Peyer's patch (tissue), 4 donors: ENCODE measurements at places on chromosomes 5 and 9.
A peak's percentile ranks its signal among the peaks of the same experiment; 100 is the strongest.

- DNase-seq = no peak
Observed at GRCh38 chr9:76475686-76476085, 16.7 kb downstream of the GCNT1 start.

DNA sequence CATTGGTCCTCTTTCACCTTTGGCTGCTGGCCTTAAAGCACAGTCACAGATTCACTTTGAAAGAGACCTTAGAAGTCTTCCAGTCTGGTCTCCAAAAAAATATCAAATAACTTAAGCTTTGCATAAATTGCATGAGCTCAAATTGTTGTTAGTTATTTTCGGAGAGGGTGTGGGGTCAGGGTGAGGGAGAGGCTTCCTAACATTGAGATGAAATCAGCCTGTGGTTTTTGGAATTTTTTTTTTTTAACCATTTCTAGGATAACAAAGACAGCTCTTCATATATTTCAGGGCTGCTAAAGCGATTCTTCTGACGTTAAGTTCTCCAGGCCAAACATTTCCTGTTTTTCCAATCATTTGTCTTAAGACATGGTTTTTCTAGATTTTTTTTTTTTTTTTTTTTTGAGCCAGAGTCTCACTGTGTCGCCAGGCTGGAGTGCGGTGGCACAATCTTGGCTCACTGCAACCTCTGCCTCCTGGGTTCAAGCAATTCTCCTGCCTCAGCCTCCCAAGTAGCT is 4.5 kb downstream of the OCLN start:
- DNase-seq = no peak

- DNase-seq = no peak
Observed at GRCh38 chr9:133998915-133999595, 6.9 kb upstream of the VAV2 start.

- DNase-seq = no peak
Observed at GRCh38 chr9:89144238-89144637, 34.4 kb downstream of the SHC3 start.

DNA sequence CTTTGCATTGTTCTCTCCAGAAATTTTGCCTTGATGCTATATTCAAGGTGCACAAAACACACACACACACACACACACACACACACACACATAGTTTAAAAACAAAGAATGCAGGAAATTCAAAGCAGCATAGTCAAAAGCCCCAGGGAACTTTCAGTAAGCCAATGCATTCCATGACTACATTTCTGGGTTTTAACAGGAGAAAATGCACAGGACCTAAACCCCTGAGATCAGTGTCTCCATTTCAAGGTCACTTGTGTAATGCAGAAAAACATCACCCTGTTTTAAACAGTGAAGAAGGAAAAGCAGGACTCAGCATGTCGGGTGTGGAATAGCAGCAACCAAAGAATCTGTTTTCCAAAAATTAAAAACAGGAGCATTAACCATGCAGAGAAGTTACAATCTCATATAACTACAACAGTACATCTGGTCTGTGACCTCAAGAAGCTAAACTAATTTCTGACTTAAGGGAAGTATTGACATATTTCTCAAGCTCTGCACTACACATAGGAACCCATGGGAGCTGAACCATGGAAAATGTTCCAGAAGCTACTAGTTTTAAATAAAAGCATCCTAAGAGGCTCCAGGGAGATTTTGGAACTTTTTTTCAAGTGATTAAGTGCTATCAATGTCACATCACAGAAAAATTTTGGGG is 296.7 kb downstream of the HINT1 start:
- DNase-seq = no peak

- no peak for DNase-seq
Observed at GRCh38 chr5:142902186-142902965, 132.2 kb downstream of the ARHGAP26 start.

DNA sequence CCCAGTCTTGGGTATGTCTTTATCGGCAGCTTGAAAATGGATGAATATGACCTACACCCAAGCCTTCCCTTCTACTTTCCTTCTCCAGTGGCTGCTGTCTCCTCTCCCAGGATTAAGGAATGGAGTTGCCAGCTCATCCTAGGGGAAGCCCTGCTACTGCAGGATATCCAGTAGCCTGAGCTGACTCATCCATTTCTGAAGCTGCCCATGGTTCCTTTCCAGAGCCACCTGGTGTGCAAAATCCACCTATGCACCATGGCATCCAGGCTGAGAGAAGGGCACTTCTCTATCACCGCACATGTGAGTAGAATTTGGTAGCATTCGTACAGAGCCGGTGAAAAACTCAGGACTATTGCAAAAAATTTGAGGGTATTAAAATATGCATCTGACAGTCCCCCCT is 290.8 kb downstream of the YTHDC2 start:
- DNase-seq = no peak

DNA sequence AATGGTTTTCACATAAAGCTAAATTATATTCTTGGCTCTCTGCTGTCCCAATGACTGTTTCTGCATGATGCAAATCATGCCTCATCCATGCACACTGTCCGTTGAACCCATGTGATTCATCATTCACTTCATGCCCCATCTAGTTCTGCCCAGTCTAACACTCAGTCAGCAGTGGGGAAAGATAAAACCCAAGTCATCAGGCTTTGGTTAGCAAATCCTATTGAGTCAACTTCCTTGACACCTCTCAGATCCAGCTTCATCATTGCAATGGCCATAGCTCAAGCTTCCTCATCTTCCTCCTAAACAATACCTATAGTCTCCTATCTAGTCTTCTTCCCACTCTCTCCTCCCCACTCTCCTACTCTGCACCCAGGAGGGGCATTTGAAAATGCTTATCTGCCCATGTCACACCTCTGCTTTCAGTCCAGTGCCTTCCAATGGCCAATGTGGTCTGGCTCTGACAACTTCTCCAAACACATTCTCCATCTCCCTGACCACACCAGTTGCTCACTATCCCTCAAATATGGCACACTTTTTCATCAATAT is 266.0 kb upstream of the TRIM32 start:
- no peak for DNase-seq

DNA sequence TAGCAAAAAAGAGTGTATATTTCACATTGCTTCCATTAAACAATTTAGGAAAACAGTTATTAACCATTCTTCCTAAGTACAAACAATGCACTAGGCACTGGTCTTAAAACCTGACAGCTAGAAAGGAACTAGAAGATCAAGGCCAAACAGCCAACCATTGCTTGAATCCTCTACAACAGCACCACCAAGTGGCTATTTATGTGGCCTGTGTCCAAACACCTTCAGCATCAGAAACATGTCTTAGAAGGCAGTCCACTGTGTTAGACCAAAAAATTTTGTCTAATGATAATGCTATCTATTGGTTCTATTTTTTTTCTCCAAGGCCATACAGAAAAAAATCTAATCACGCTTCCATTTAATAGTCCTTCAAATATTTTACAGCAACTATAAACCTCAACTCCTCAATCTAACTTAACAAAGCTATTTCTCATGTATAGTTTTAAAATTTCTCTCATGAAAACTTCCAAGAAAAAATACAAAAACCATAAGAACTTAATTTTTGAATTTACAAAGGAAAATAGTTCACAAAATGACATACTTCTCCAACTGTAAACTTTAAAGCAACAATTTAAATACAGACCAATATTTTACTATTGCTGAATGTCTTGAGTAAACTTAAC is 36.1 kb downstream of the CAAP1 start:
- no peak for DNase-seq

GRCh38 chr5:148993283-148993936 is 69.5 kb downstream of the SH3TC2 start:
- DNase-seq = no peak

GRCh38 chr5:177426566-177427210 is at the start of gene GRK6:
TSS of gene GRK6 (plus strand) at chr5:177426676. CDS start at chr5:177426846, 170 bp downstream.
- peak; percentile 87 for DNase-seq

DNA sequence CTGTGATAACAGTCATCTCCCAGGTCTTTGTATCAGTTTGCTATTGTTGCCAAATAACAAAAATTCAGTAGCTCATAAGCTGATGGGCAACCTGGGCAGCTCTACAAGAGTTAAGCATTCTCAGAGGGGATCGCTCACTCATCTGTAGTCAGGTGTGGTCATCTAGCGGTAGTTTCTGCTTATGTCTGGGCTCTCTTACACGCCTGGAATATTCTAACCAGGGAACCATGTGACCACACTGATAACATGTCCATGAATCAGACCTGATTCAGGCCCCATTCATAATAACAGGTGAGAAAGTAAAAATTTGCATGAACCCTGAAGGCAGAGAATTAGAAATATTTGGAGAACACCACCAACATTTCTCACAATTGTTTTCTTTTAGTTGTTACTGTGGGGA is 576.1 kb downstream of the SLCO4C1 start:
- DNase-seq = no peak

- no peak for DNase-seq
Observed at GRCh38 chr9:95055851-95056551, 261.5 kb downstream of the FANCC start.

GRCh38 chr5:174325961-174326360 is 280.5 kb downstream of the NSG2 start:
- DNase-seq = no peak

GRCh38 chr9:8168916-8169438 is 369.4 kb upstream of the DMAC1 start:
- no peak for DNase-seq

- DNase-seq = no peak
Observed at GRCh38 chr5:98604301-98604700, 169.2 kb upstream of the RGMB start.

DNA sequence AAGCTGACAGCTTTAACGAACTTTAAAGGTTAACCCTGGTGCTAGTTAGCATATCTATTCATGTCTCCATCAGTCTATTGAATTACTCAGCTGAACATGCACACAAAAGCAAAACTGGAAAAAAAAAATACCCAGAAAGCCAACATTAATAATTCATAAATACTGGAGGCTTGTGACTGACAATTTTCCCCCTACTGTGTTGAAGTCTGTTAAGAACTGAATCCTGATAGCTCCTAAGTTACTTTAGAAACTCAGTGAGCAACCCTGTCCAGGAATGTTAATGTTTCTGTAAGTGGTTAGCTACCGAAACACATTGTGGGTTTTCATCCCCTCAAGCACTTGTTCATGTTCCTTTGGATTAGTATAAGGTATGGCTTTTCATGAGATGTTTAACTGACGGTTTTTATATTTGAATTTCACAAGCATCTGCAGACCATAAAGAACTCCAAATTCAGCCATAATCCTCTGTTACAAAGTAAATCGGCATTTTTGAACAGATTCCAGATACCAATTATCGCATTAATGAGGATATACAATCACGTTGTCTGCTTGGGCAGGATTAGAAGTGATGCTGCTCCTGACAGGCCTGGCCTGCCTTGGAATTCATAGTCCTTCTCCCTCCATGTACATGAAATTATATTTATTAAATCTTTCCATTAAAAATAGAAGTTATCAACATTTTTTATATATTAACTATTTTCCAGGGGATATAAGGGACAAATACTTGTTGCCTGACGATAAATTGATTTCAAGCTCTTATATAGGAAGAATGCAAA is 331.2 kb downstream of the TLE4 start:
- DNase-seq = no peak

GRCh38 chr5:1685066-1685465 is 114.6 kb downstream of the MRPL36 start:
- DNase-seq = peak; percentile 11

GRCh38 chr5:73032635-73033034 is 76.8 kb downstream of the FCHO2 start:
- no peak for DNase-seq

GRCh38 chr5:132478366-132478871 is 12.2 kb downstream of the IRF1 start:
- peak; percentile 61 for DNase-seq

GRCh38 chr5:133083901-133084300 is 32.1 kb downstream of the HSPA4 start:
- no peak for DNase-seq

DNA sequence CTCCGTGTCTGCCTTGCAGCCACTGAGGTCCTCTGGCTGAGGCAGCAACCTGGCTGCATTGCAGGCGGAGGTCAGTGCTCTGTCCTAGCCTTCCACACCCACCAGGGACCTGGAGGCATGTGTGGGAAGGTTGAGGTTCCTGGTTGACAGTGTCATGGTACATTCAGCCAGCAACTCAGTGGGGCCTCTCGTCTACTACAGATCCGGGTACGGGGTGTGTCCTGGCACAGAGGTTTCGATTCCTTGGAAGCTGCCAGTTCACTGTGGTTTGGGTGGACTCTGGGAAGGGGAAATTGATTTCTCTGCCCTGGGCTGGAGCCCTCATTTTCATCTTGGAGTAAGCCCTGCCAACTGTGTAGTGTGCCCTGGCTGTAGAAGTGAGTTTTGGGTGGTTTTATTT is 45.1 kb downstream of the PDE8B start:
- no peak for DNase-seq

- DNase-seq = no peak
Observed at GRCh38 chr5:3364941-3365340, 230.7 kb upstream of the IRX1 start.

GRCh38 chr5:43154469-43154868 is 33.8 kb downstream of the ZNF131 start:
- no peak for DNase-seq

DNA sequence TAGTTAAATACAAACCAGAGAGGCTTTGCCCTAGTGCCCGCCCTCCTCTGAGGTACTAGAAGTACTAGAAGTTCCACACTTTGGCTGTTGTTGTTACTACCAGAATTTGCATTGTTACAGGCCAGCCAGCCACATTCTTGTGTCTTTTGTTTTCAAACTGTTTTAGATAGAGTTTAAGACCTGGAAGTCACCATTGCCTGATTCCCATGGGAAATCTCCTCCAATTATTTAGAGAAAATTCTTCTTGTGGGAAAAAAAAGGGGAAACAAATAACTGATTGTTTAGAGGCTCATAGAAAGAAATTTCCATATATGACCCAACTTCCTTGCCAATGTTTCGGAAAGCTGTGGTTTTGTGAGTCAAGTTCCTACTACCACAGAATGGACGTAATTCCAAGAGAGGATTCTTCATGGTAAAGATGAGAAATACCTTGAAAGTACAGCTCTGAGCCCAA is 252.2 kb downstream of the GOLPH3 start:
- DNase-seq = no peak
